ENCODE measurements at places on chromosomes 3 and 15.

- DNase-seq: no peak
Observed at GRCh38 chr15:89243046-89243690, 611 bp upstream of the FANCI start.

DNA sequence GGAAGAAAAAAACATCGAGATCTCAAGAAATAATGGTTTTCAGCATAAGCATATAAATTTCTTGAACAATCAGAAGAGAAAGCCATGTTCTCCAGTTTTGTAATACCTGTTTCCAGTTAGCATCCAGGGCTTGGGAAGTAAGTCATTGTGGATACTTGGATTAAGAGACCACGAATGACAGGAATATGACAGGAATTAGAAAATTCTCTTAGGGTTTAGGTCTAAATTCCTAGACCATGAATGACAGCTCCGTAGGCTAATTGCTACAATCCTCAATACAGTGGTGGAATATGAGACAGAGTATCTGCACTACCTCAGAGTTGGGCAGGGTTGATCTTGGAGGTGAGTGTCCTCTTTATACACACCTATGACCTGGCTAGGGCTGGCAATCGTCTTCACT lies 517.5 kb downstream of the NTRK3 start:
- no peak for DNase-seq

GRCh38 chr15:78449220-78449999 lies 11.4 kb downstream of the IREB2 start:
- DNase-seq: no peak

GRCh38 chr3:14441920-14442300 lies 39.5 kb downstream of the SLC6A6 start:
- no peak for DNase-seq

DNA sequence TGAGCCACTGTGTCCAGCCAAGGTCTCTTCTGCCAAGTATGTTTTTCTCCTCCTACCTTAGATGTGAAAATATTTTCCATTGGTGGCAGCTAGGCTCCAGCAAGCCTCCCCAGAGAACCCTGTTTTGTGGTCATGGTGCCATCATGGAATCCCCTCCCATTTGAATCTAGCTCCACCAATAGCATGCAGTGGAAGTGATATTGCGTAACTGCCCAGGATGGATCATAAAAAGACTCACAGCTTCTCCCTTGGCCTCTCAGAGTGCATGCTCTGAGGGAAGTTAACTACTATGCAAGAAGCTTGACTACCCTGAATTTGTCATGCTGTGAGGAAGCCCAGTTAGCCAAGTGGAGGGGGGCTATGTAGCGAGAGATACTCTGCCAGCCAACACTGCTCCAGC lies 27.5 kb downstream of the CRYGS start:
- DNase-seq: no peak

GRCh38 chr3:31926543-31926942 lies 54.5 kb downstream of the OSBPL10 start:
- DNase-seq: no peak

DNA sequence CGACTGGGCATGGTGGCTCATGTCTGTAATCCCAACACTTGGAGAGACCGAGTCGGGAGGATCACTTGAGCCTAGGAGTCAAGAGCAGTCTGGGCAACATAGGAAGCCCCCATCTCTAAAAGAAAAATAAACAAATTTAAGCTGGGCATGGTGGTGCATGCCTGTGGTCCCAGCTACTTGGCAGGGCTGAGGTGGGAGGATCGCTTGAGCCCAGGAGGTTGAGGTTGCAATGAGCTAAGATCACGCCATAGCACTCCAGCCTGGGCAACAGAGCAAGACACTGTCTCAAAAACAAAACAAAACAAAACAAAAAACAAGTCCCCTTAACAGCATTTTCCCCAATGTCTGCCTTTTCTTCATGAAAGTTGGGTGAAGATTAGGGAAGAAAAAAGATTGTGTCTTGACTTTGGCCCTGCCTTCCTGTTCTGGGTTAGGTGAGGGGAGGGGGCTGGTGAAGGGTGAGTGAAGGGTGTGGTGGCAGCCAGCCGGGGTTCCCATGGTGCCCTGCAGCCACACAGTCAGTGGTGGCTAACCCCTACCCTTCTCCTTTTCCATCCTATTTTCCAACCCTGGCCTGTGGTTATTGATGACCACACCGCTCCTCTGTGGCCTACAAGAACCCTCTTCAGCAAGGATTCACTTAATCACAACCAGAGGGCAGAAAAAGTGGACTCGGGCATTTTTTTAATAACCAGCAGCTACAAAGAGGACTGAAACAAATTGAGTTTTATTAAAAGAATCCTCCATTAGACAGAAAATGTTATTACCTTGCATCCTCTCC lies 28.4 kb upstream of the SMAD3 start:
- no peak for DNase-seq

GRCh38 chr3:9914559-9915253 lies 2.2 kb upstream of the IL17RC start:
- DNase-seq: no peak

DNA sequence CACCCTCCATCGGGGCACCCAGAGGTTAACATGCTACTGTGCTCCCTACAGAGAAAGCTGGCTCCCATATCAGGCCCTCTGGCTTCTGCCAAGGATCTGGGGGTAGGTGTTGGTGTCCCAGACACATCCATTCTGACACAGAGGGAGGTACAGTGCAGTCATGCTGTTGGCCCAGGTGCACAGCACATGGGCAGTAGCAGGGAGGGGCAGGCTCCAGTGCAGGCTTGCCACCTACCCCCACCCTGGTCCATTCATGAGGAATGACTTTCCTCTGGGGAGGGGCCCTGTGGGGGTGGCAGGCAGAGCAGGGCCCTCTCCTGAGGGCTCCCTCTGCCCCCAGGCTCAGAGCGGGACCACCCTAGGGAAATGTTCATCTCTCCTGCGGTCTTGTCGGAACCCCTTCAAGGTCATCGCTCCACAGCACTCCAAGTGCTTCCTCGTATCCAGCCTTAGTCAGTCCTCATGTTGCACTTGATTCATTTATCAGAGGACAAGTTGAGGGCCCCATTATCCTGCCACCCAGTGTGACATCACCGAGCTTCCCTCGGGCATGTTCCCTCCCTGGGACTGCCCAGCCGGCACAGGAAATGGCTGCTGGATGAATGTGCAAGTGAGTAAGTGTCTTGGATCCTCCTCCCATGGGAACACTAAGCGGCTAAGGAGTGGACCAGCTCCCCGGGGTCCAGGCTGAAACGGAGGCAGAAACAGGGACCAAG lies 10.0 kb downstream of the DUSP7 start:
- no peak for DNase-seq

DNA sequence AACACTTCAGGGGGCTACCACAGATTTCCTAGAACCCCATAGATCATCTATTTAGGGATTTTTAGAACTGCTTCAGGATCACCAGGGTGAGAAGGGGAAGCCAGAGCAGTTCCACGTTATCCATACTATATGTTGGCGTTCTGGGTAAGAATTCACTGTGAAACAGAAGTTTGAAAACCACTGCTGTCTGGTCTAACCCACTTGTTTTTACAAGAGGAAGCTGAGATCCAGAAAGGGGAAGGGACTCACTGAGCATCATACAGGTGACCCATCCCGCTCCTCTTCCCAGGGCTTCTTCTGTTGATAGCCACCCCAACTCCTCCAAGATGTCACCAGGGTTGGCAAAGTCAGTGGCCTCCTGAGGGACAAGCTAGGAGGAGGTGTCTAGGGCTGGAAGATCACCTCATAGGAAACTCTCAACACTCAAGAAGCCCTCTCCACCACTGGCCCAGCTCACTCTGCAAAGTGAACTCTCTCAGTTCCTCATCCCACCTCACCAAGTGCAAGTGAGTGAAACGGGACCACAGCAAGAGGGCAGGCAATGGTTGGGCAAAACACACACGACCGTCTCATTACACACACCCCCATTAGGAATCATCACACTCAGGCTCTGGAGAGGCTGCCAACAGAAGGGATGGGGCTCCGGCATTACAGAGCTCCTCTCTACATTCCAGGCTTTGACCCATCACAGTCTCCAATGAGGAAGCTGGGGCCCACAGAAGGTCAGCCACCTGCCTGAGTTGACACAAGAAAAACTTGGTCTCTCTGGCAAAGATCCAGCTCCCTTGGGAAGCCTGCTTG lies 1.8 kb downstream of the DAPK2 start:
- DNase-seq: no peak

DNA sequence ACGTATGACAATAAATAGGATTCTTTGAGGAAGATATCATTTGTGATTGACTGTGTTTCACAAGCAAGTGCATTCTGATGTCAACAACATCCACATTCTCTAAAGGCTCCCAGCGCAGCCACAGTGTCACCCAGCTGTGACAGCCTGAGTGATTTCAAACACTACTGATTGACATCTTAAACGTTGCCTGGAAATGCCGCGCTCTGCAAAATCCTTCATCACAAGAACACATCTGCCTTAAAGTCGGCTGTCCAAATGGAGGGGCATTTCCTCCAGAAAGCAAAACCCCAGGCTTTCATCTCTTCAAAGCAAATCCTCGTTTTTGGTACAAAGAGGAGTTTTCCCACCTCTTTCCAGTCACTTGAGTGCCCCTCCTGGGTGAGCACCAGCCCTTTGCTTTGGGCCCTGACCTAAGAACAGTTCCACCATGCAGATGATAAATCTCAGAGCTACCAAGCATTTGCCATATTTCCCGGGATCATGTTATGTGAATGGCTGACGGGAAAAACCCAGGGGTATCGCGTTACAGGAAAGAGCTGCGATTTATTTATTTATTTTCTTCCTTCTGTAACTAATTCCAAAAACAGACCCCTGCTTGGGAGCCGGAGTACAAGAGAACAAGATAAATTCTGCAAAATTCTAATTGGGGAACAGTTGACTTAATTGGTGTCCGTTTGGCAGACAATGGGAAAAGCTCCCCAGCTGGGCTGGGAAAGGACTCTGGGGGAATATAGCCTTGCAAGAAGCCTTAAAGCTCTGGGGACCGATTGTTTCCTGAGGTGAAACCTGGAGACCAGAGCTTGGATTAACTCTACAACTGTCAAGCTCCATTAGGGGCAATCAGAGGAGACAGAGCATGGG lies 703.8 kb upstream of the NR2F2 start:
- DNase-seq: no peak

- no peak for DNase-seq
Observed at GRCh38 chr15:63532307-63532744, 27.9 kb downstream of the USP3 start.

DNA sequence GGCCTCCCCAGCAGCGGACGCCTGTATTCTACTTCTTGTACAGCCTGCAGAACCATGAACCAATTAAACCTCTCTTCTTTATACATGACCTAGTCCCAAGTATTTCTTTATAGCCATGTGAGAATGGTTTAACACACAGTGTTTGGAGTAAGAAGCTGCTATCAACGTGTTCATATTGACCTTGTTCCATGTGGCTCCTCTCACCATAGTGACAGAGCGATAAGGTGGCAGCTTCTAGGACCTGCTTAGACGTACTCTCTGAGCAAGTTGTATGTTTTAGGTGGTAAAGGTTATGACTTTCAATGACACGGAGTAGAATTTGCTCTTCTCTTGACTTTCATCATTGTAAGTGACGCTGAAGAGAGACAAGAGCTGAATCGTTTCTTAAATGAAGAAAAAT lies 157.7 kb upstream of the SLCO3A1 start:
- no peak for DNase-seq

DNA sequence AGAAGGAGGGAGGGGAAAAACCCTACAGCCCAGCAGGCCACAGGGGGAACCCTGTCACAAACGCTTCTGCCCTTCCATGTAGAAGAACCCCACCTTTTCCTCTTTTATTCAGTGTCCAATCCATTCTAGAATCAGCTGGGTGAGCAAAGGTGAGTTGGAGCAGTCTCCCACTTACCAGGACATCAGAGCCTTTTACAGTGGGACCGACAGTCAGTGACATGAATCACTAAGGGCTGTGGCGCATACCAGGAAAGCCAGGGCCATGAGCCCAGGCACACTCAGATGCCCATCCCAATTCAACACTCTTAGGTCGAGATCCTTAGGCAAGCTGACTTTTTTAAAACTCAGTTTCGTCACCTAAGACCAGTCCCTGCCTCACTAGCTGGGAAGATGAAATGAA lies 146.1 kb downstream of the AQP9 start:
- DNase-seq: no peak

DNA sequence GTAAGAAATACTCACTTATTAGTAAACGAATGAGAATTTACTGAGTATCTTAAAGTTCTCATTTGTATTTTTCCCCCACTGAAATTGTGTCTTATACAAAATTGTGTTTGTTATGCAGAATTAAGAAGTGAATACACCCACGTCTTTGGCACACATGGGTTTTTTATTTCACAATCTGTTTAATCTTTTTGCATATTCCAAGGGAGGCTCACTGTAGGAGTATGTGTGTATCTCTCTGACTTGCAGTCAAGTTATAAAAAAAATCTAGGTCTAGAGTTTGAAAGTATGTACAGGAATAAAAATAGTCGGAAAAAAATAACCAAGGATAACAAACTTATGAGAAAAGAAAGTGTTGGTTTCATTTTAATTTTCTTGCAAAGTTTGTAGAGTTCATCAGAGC lies 255.2 kb downstream of the PDCD6IP start:
- DNase-seq: no peak

GRCh38 chr3:10304905-10305304 lies 12.2 kb upstream of the GHRL start:
- DNase-seq: no peak

- DNase-seq: no peak
Observed at GRCh38 chr3:96175500-96175899, 638.9 kb upstream of the EPHA6 start.

DNA sequence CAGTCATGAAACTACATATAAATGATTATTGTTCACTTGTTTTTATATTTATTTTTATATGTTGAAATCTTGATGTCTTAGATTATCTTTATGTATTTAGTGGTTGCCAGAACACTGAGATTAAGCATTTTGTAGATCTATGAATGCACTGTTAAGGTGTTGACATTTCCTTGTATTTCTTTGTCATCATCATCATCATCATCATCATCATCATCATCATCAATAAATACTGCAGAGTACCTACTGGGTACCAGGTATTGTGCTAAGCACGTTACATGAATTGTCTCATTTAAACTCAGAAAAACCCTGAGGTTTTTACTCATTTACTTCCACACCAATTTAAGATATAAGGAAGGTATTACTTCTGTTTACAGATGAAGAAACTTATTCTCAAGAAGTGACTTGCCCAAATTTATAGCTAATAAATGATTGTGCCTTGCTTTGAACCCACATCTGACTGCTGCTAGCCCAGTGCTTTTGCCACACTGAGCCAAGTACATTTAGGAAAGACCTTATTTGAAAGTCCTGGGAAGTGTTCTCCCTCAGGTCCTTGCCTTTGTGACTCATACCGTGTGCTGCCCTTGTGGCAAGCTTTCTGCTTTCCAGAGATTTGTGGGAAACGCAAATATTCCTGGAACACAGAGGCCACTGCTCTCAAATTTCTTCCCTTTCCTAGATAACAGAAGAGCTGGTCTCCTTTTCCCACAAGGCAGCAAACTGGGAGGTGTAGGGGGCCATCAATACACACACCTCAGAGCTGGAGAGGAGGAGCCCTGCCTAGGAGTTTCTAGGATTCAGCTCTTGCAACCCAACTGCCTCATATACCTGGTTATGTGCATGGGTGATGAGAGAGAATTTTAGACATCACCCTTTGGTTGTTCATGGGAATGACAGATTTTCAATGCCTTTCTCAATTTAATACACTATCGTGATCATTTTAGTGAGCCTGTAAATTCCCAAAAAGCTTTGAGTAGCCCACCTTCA lies 115.4 kb upstream of the C15orf61 start:
- DNase-seq: no peak

GRCh38 chr3:59106085-59106648 lies 56.3 kb upstream of the CFAP20DC start:
- no peak for DNase-seq

Measured in activated T-helper 1 cell treated with anti-CD3 and anti-CD28 coated beads, Interleukin-2, amount 50 U/mL, for 16 hours (primary cell).